ENCODE measurements at places on chromosomes 7 and 10.

DNA sequence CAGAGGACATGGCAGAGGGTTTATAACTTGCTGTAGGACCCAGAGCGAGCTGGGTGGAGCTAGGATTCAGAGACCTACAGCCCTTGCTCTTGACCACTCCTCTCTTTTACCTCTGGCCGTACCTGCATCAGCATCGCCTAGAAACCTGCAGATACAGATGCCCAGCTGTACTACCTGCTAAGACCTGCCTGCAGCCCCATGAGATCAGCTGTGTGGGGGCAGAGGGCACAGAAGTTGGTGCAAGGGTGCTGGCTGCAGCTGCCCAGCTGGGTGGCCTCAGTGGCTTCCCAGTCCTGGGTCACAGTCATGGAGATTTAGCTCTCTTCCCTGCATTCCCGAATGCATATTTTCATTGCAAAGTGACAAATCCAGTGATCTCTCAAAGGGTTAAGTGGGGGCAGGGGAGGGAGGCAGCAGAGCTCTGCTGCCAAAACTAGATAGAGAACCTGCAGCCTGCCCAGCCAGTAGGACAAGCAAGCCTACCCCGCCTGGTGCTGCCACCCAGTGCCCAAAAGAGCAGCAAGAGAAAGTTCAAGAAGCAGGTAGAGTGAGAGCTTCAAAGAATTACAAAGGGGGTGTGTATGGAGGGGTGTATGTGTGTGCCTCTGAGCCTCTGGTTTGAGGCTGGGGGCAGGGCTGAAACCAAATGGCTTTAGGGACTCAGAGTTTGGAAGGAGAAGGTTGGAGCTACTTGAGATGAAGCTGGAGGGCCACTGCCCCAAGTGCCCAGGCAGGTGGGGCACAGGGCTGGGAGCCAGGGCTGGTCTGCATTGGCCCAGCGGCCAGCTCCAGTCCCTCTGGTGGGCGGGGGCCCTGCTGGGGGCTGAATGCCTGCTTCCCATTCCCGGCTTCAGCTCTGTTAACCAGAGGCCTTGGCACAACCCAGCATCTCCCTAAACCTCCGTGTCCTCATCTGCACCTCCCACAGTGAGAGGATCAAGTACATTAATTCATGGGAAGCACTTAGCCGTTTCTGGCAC is 6.9 kb downstream of the FAM241B start:
- DNase-seq, result no peak

DNA sequence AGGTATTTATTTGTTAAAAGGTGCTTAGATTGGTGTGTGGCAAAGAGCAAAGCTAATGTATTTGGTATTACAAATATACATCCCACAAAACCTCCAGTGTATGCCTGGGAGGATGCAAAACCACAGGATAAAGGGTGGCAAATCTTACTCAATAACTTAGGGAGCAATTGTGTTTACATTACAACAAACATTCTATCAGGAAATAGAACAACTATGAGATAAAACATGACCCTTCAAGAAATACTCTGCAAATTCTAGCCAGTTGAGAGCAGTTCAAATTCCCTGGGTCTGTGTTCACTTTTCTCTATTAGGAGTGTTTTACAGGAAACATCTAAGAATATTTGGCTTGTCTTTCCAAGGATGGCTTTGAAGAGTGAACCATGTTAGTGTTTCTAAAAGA is 64.9 kb downstream of the CUL1 start:
- DNase-seq, result no peak

GRCh38 chr7:113120647-113121046 is 2.3 kb upstream of the SMIM30 start:
- no peak for DNase-seq

DNA sequence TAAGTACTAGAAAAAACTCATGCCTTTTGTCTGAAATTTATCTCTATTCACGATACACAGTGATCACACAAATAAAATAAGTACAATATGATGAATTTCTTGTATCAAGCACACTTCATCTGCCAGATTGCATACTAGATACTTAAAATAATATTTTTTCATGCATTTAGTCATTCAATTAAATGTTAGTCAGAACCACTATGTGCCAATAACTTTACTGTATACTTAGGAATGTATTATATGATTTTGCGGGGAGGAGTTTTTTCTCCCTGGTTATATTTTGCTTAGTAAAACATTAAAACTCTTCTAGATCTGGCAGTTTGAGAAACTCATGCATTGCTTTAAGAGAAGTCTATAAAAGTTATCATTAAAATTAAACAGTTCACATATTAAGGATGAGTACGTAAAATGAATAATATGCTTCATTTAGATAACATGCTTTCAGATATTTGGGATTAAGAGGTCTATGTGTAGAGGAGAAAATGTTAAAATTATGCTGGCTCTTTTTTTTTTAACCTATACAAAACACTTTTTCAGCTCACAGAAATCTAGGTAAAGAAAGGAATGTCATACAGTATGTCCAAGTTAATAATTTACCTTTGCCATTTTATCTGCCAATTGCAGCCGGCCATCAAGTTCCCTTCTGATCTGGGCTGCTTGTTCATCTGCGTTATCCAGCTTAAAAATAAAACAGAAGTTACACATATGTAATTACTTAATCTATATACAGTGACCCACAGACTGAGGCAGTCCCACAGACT is 70.1 kb downstream of the RNF133 start:
- DNase-seq, result no peak

GRCh38 chr7:54877683-54878082 is 118.7 kb upstream of the SEC61G start:
- DNase-seq, result no peak

GRCh38 chr10:43177595-43177994 is 39.4 kb downstream of the CSGALNACT2 start:
- DNase-seq, result no peak

All from stimulated activated CD8-positive, alpha-beta memory T cell treated with anti-CD3 and anti-CD28 coated beads, Interleukin-12 subunit alpha, Interleukin-12 subunit beta, amount 100 ng/mL, for 1 hour (primary cell).